Stimulated activated CD4-positive, alpha-beta T cell treated with anti-CD3 and anti-CD28 coated beads, Interleukin-1b, Interleukin-23, amount 100 ng/mL, for 1 hour (primary cell): ENCODE measurements at places on chromosomes 5 and 9.

DNA sequence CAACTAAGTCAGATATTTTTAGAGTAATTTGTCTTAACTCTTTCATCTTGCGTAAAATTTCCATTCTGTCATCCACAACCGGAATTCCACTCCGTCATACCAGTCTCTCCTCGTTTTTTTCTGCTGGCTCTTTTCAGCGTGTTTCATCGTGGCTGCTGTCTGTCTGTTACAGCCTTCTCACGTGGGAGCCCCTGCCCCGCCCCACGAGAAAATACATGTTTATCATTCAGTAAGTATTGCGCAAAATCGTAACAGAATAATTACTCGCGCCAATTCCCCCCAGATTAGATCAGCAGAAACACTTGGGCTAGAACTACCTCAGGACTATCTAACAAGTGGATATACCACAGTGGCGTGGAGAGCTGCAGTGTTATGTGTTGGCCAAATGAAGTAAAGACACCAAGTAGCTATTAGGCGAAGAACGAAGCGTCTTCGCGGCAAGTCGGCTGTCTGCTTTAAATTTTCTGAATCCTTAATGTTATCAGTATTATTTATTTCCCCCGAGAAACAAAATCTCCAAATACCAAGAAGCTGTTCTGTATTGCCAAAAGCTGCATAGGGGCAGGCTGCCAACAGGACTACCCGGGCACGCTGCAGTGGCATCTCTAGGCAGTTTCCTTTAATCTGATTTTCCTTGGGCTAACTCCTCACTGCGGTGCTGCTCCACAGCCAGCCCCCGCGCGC, 566 bp upstream of the FOCAD start:
- DNase-seq: no peak

DNA sequence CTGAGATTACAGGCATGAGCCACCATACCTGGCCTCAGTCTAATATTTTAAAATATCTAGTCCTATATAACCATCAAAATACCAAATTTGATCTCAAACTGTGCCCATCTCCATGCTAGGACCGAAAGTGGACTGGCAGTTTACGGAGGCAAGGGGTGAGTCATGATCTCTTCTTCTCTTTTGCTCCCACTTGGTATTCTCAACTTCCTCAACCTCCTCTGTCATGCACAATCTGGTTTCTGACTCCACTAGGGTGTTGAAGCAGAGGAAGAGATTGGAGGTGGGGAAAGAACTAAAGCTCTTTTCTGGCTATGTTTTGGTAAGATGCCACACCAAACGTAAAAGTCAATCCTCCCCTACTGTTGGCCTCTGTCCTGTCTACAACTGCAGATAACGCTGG, 55.9 kb upstream of the CEMIP2 start:
- DNase-seq: no peak

DNA sequence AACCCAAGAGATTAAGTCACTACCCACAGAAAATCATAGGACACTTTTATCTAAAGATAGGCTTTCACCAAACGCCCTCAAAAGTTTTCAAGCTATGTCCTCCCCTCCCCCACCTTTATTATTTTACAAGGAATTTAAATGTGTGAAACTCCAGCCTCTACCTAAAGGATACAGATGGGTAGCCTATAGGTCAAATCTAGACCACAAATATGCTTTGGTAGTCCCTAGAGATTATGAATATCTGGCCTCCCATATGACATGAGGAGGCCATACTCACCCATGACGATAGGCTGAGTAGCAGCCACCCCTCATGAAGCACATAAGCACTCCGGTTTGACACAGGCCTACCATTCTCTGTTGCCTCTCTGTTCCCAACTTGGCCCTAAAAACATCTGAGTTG, 11.9 kb downstream of the SIL1 start:
- DNase-seq: no peak

GRCh38 chr5:44538797-44539601, 149.8 kb upstream of the FGF10 start:
- no peak for DNase-seq

- DNase-seq: no peak
Observed at GRCh38 chr5:120852222-120852860, 388.2 kb downstream of the PRR16 start.

DNA sequence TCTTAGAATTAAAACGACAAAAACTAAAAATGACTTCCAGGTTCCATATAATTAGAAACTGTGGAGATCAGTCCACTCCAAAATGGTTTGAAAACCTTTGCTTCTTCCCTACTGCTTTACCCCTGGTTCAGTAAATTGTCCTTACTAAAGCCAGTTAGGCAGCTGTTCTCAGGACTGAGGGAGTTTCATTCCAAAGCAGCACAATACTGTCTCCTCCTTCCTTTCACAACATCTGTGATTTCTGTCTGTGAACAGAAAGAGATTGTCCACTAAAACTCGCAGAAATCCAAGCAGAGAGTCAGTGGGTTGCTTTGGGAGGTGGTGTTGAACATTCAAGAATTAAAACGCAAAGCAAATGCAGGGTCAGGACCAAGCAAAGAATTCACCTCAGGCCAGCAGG, 740.8 kb upstream of the ZNF608 start:
- DNase-seq: no peak

DNA sequence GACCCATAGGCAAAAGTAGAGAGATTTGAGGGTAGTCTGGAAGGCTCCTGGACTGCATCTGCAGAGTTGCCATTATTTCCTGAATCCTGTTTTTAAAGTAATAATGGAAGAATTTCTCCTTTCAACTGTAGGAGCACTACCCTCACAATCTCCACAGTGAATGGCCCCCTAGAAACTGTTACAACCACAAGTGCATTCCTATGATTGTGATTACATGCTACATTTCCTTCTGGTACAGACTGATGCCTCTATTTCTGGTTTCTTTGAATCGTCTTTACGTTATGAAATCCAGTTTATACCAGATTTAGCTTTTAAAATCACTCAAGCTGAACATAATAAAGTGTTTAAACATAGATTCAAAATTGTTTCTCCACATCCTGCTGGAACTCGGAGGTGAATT, 49.4 kb downstream of the FRMPD1 start:
- DNase-seq: no peak

DNA sequence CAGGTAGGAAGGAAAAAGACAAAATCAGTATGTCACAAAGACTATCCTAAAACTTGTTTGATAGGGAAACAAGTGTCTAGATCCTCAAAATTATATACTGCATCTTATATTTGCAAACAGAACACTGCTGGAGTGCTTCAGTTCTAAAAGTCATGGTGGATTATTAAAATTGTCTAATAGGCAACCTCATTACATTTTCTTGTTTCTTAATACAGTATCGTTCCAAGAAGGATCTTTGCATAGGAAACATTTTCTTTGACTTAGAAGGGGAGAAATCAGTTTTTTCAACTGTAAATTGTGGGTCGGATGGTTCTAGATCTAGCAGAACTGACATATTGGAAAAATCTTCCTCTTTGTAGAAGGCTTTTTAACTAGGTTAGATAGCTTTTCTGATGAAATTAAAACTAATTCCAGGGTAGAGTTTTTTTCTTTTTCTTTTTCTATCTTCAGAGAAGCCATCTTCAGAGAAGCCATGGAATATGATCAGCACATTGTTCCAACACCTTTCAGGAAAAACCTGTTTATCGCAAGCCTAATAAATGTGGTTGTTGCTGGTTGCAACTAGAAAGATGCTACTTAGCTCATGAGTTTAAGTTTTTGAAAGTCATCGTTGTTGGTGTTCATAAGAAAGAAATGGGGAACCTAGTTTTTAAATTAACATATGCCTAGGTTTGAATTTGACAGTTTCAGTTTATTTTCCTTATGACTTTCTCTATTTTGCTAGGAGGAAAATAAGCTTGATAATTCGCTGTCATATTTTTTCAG, 7.4 kb downstream of the CPEB4 start:
- no peak for DNase-seq

- no peak for DNase-seq
Observed at GRCh38 chr9:134314950-134315715, 11.1 kb upstream of the RXRA start.

- DNase-seq: no peak
Observed at GRCh38 chr5:88515881-88516819, 247.5 kb upstream of the TMEM161B start.
